Chondrocyte (in vitro differentiated cells): ENCODE measurements at places on chromosomes 11 and 22.

- DNase-seq: no peak
Measured at GRCh38 chr11:65619281-65619928, 3.8 kb downstream of the PCNX3 start.

DNA sequence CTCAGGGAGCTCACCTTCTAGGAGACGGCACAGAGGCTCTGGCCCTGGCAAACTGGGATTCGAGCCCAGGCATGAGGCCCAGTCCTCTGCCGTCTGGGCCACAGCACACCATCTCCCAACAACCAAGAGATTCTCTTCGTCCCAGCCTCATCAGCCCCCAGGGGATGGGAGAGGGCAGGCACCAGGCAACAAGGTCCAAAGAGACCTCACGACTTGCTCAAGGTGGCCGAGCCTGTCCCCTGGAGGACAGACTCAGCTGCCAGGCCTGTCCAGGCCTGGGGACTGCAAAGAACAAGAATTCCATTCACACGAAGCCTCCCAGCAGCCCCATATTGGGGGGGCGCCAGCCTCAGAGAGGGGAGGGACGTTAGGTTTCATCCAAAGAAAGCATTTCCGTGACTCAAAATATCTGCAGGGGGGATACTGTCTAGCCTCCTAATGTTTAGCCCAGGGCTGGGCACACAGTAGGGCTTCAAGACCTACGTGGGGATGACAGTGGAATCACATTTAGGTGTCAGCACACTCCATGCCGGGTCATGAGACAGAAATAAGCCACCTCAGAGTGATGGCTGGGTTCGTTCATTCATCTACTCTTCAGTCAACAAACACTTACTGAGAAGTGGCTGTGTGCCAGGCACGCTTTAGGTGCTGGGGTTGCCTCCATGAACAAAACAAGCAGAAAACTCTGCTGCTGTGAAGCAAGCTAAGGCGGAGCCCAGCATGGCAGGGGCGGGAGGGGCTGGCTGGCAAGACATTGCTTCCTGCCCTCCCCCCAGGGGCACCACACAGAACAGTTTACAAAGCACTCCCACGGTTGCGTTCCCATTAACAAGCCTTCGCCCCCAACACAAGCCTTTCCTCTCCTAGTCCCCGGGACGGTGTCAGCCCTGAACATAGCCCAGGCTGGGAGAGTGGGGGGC, 1.2 kb downstream of the CARNS1 start:
- no peak for DNase-seq

DNA sequence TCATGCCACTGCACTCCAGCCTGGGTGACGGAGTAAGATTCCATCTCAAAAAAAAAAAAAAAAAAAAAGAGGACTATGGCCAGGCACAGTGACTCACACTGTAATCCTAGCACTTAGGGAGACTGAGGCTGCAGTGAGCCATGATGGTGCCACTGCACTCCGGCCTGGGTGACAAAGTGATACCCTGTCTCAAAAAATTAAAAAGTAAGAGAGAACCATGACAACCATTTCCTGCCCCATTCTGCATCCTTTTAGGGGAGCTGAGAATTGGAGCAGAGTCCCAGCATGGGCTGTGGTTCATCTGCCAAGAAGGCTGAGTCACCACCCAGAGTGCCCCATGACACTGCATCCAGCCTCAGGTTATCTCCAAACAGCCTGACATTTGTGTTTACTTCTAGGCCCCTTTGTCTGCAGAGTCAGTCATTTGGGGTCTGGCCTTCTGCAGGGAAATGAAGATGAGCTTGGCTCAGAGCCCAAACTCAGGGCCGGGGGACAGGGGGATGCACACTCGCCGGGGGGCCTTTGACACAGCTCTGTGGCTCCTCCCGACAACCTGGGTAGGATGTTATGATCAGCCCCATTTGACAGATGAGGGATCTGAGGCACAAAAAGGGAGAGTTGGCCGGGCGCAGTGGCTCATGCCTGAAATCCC, 4.7 kb downstream of the CSDC2 start:
- DNase-seq: no peak

- no peak for DNase-seq
Measured at GRCh38 chr22:25402160-25402500, 162.3 kb upstream of the GRK3 start.

DNA sequence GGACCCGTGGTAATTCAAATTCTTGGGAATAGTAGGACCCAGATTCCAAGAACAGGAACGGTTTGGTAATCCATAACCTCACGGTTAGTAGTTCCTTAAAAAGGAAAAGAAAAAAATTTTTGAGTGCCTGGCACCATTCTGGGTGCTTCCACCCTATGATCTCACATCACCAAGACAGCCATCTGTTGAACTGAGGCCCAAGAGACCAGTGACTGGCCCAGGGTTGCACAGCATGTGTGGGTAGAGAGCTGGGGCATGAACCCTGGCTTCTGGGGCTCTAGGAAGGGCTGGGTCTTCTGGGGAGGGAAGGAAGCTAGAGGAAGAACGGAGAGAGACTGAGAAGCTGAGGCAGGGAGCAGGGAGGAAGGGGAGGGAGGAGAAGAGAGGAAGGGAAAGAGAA, 4.7 kb upstream of the SPI1 start:
- DNase-seq: no peak

GRCh38 chr11:47477323-47477722, 28.4 kb upstream of the RAPSN start:
- DNase-seq: no peak

DNA sequence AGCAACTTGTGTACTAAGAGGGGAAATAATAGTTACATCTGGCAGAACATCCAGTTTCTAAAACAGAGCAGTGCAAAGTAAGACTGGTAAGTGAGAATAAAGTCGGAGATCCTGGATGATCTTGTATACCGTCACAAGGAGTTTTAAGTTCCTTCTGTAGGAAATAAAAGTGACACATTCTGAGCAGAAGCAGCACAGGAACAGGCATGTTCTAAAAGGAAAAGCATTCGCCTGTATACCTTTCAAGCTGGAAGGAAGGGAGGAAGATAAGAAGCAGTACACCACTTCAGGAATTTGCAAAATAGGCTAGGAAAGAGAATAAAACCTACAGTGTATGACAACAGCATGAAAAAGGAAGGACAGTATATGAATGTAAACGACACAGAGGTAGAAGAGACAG, 106.2 kb upstream of the TP53AIP1 start:
- DNase-seq: no peak

DNA sequence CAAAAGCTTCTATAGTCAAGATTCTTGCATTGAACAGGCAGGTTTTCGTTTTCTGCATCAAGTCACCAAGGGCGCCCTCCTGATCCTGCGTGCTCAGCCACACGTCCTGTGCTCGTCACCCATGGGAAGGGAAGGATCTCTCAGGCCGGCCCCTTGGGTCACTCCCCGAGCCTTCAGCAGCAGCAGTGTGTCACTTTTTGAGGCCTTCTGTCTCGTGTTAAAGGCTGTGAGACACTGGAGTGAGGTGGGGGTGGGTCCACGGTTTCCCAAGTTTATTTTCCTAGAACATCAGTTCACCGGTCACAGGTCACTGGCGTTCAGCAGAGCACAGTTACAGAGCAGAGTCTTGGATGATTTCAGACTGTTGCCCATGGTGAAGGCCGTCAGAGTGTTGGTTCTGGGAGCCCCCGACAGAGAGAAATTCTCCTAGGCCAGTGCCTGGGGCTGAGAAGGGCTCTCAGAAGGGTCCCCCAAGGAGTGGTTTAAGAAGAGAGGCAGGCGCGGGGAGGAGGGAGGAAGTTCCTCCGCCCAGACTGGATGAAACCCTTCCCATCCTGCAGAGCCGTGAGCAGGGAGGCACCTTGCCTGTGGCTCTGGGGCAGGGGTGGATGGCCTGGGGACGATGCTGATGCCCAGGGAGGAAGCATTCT, 13.5 kb upstream of the ADORA2A start:
- DNase-seq: no peak

DNA sequence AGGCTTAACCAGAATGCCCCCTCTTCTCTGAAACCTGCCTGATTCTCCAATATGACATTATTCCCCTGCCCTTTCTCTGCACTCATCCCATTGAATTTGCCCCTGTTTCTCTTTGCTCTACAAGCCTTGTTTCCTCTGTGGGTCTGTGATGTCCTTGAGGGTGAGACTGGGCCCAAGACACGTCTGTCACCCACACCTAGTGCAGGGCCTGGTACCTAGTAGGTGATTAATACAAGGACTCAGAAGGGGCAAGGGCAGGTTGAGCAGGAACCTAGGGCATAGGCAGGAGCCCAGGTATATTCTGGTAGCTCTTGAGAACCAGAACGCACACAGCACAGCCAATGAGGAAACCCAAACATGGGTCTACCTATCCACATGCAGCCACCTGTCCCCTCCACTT, 81.9 kb upstream of the HMGXB4 start:
- DNase-seq: no peak

DNA sequence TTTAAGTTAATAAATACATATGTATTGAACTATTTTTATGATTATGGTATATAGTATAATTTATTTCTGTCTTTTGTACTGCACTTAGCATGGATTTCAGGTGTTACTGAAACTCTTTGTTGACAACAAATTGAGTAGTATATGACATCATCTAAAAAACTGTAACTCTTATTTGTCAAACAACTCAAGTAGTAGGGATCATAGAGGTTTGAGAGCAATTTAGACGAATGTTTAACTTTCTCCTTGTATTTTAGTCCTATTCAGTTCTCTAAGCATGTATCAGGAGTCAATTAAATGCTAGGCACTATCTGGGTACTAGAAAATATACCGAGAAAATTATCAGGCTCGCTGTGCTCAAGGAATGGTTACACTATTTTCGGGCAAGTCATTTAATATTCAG, 595.2 kb downstream of the METTL15 start:
- no peak for DNase-seq

DNA sequence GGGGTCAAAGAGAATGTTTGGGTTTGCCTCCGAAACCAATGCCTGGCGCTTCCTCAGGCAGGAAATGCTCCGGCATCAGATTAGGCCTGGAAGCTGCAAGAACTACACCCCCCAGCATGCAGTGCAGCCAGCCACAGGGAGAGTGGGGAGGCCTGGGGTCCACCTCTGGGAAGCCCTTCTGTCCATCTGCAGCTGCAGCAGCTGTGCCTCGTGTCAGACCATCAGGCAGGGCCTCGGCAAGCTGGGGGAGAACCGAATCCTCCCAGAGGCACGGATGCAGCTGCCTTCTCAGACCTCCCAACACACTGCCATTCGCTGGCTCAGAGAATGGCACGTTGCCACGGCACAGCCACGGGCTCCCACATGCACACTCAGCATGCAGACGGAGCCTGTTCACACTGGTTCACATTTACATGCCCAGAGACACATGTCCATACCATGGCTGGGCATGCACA, 57.4 kb downstream of the NECTIN1 start:
- no peak for DNase-seq

DNA sequence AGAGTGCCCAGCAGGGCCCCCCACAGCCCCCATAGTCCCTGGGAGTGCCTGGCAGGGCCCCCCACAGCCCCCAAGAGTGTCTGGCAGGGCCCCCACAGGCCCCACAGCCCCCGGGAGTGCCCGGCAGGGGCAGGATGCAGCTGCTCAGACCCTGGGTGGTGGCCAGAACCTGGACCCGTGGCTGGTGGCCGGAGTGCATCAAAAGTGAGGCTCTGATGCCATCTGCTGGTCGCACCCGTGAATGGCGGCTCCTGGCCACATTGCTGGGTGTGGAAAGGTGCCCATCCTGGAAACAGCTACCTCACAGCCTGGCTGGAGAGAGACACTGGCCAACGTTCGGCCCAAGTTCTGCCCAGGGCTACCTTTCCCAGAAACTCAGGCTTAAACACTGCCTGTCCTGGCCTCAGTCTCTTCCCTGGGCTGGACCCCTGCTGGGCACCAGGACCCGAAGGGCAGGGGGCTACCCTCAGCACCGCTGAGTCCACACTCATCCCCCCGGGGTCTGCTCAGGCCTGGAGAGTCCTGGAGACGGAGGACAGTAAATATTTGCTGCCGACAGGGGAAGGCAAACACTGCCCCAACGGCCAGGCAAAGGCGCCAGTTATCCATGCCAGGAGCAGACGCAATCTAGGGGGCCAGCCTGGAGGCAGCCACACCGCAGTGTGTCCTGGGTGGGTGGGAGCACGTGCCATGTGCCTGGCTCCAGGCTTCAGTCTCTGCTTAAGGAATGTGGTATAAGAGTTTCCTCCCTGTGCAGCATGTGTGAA, 4.4 kb downstream of the INS start:
- DNase-seq: no peak

- DNase-seq: no peak
Measured at GRCh38 chr11:110764485-110764884, 52.2 kb upstream of the ARHGAP20 start.
